ENCODE measurements at places on chromosomes 6 and 20. TPM values are rescaled to one million over a fixed set of nuclear protein-coding genes. Genes with fewer than 3 reads are reported as not detected.

DNA sequence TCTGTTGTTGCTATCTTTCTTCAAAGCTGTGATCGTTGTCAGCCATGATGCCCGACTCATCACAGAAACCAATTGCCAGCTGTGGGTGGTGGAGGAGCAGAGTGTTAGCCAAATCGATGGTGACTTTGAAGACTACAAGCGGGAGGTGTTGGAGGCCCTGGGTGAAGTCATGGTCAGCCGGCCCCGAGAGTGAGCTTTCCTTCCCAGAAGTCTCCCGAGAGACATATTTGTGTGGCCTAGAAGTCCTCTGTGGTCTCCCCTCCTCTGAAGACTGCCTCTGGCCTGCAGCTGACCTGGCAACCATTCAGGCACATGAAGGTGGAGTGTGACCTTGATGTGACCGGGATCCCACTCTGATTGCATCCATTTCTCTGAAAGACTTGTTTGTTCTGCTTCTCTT is 19.3 kb downstream of the ABCF1 start:
- no peak for DNase-seq

DNA sequence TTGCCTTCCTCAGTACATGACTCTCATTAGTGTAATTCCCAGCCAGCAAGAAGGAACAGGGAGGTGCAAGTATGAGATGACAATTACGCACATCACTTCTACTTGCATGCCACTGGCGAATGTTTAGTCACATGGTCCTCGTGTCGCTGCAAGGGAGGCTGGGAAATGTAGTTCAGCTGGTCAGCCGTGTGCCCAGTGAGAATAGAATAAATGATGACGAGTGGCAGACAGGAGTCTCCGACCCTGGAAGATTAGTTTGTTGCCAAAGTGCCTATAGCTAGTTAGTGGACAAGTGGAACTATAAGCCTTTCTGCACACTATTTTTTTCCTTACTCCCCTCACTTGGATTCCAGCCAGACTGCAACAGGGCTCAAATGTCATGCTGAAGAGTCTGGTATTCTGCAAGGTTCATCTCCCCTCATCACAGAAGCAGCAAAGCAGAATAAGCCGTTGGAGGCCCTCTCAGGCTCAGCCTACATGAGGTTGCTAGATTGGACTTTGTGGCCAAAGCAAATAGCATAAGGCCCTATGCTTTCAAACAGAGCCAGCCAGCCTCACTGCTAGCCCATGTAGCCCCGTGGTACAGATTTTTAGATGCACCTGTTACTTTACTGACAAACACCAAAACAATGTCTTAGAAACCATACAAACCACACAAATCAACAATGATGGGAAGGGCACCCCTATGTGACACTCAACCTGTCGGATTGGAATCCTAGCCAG is 9.7 kb downstream of the LINC00237 start:
- DNase-seq = no peak

SLPI gene
- polyA plus RNA-seq = 0.43 TPM

RNF144B gene
- 1.7 TPM for polyA plus RNA-seq

- no peak for DNase-seq
These were observed 5.5 kb downstream of the UBR2 start for GRCh38 chr6:42569102-42570028.

TMC2 gene
- 0.14 TPM for polyA plus RNA-seq

DNA sequence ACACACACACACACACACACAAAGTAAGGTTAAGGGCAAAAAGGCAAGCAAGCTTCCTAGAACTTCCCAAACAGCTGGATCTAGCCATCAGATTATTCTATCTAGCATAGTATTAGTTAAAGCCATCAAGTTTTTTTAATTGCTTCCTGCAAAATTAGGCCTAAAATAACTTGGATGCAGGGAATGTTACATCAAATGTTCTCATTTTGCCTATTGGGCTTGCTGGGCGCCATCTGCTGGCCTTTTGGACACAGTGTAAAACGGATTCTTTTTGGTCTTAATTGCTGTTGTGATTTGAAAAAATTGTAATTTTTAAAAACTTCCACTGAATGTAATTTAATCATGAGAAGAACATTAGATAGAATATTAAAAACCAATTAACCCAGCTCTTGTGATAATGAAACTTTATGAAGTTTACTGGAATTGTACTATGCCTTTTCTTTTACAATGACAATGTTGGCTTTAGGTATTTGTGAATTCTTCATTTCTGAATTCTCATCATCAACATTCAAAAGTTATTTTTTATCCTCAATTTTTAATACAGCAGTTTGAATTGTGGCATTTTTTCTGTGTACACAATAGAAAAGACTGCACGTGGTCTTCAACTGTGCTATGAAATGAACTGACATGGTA is 6.8 kb downstream of the MKKS start:
- peak; percentile 18 for DNase-seq
